Panc1 (cell line): ENCODE measurements at places on chromosomes 11 and 22. TPM values are rescaled to one million over a fixed set of nuclear protein-coding genes. Genes with fewer than 3 reads are reported as not detected.

MYO7A gene
- total RNA-seq = 1.3 TPM

DNA sequence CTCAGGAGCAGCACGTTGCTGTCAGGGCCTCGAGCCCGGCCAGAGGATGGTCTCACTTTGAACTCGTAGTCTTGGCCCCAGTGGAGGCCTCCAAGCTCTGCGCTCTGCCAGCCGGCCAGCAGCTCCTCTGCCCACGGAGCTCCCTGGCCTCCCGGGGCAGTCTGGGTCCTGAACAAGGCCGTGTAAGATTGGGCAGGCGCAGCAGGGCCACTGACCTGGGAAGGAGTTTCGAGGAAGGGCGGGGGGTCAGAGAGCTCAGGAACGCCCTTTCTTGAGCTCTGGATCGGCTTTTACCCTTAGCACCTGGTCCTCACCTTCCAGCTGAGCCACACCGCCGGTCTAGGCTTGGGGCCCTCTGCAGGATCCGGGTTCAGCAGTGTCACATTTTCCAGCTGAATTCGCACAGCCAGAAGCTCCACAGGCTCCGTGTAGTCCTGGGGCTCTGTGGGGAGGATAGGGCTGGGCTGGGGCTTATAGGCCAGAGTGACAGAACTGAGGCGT is 2.1 kb downstream of the ROBO4 start:
- no peak for DNase-seq

GRCh38 chr11:110379261-110379660 is 50.5 kb upstream of the FDX1 start:
- DNase-seq = no peak

TXN2 gene
- 64.1 TPM for total RNA-seq

DNA sequence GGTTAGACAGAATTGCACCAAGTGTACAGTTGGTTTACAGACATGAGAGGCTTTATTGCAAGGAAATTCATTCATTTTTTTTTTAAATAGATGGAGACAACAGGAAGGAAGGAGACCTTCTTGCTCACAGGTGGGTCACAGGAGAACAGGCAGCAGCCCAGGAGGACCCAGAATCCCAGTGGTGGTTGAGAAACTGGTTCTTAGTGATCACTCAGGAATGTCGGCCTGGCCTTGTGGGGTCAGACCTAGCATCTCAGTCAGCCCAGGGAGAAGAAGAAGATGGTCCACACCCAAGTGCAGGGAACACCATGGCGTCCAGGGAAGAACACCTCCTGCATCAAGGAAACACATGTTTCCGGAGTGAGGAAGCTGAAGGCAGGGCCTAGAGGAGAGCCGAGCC is 849 bp downstream of the KRTAP5-11 start:
- DNase-seq = no peak

GRCh38 chr11:132639986-132640385 is 892.3 kb downstream of the OPCML start:
- no peak for DNase-seq

BTBD18 gene
- total RNA-seq = not detected

GRCh38 chr11:129323896-129324502 is 51.6 kb upstream of the BARX2 start:
- no peak for DNase-seq

DNA sequence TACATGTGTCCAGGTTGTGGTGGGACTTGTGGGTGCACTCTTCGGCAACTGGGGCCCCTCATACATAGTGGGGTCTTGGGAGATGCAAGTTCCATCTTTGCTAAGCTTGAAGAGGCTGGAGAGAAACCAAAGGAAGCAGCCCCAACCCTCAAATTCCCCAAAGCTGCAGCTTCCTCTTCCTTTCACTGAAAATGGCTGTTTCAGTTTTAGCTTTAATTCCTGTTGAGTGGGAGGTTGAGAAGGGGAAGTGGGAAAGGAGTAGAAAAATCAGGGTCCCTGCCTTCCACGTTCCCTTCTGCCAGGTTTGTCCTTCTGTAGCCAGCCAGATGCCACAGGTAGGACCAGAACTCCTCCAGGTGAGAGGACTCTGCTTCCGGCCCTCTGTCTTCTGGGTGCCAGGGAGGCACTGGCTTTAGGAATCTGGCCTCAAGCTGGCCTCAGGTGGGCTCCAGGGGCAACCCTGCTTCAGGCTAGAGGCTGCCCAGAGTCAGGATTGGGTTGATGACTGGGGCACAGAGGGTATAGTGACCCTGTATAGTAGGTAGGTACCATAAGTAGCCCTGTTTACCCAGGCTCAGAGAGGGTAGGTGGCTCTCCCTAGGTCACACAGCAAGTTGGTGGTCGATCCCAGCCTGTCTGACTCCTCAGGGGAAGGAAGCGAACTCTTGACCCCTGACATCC is 16.2 kb downstream of the P2RY6 start:
- DNase-seq = no peak

NCF4 gene
- not detected for total RNA-seq

- DNase-seq = no peak
These were observed 563 bp downstream of the GATD1 start for GRCh38 chr11:776561-777287.

GRCh38 chr11:135027461-135027860 is 615.4 kb upstream of the B3GAT1 start:
- no peak for DNase-seq

RIN1 gene
- 21.7 TPM for total RNA-seq

FGF3 gene
- not detected for total RNA-seq

DNA sequence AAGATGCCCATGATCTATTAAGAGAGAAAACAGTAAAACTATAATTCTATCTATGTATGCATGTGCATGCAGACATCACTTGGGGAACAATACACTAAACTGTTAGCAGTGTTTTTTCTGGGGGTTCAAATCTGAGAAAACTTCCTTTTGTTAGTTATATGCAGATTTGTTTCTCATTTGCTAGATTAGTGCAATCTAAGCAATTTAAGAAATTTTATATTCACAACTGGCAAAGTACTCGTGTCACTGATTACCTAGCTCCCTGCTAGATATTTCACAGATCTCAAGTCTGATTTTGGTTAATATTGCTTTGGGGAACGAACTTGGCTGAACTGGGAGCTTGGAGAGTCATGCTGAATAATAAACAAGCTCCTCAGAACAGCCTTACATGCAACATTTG is 14.9 kb upstream of the OSBP start:
- DNase-seq = no peak

DNA sequence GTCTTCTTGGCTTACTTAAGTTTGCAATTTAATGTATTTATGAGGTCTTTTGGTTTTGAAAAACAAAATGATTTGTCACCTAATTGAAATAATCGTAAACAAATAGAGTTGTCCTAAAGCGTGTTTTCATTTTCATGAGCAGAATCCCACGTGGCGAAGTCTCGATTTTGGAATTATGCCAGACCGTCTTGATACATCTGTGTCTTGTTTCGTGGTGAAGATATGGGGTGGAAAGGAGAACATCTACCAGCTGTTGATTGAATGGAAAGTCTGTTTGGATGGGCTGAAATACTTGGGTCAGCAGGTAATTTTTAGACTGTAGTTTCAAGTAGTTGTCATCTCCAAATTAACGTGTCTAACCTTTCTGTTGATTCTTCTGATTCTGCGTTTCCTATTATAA is 64.7 kb downstream of the UVRAG start:
- DNase-seq = no peak
